ENCODE measurements at places on chromosomes 2 and 18.

GRCh38 chr2:28271919-28272250, 120.8 kb upstream of the FOSL2 start:
- no peaks in the 10 kb centered on the region for H3K36me3 ChIP-seq
- DNase-seq: no peak
- H3K4me3 ChIP-seq: no peak overlapping the region
- H3K27me3 ChIP-seq: no peaks in the 10 kb centered on the region
- H3K27ac ChIP-seq: peak overlapping the region; percentile 42

DNA sequence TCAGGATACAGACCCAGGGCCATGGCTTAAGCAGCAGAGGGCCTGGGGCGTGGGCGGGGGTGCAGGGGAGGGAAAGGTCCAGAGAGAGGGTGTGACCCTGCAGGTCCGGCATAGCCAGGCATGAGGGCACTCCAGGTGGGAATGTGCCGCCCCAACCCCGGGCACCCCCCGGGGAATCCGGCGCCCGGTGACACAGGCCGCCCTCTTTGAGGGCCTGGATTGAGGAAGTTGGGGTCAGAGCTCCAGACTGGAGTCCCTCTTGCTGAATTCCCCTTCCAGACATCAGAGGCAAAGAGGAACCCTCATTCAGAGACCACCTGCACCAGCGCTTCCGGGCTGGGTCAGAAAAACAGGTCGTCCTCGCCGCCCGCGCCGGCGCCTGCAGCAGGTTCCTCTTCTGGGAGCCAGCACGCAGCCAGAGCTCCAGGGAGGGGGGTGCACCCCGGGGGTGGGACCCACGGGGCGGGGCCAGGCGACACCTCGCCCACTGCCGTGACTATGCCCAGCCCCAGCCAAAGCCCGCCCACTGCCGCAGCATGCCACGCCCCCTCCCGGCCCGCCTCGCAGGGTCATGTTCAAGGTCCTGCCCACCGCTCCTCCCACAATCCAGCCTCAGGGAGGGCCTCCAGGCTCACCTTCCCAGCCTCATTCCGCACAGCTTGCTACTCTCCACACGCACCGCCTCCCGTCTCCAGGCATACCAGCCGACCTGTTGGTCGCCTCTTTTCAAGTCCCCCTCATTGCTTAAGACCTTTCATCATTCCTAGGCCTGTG, 98.3 kb upstream of the ID2 start:
- no peak overlapping the region for H3K27ac ChIP-seq
- H3K4me1 ChIP-seq: no peaks in the 10 kb centered on the region
- peak overlapping the region; percentile 9 for H3K4me3 ChIP-seq
- DNase-seq: peak; percentile 95

DNA sequence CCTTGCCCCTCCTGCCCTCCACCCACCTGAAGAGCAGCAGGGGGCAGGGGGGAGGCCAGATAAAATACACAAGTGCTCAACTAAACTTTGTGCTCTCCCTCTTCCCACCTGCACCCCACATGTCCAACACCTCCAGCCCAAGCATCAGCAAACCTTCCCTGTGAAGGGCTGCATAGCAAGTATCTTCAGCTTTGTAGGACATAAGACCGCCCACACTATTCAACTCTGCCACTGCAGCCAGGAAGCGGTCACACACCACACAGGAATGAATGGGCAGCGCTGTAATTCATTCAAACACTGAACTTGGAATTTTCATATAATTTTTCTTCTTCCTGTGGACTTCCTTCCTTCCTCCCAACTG, 27.5 kb downstream of the TFCP2L1 start:
- H3K27me3 ChIP-seq: no peaks in the 10 kb centered on the region
- no peak for DNase-seq
- no peak overlapping the region for H3K4me3 ChIP-seq
- peaks cover 25% of the 10 kb centered on the region for H3K4me1 ChIP-seq

DNA sequence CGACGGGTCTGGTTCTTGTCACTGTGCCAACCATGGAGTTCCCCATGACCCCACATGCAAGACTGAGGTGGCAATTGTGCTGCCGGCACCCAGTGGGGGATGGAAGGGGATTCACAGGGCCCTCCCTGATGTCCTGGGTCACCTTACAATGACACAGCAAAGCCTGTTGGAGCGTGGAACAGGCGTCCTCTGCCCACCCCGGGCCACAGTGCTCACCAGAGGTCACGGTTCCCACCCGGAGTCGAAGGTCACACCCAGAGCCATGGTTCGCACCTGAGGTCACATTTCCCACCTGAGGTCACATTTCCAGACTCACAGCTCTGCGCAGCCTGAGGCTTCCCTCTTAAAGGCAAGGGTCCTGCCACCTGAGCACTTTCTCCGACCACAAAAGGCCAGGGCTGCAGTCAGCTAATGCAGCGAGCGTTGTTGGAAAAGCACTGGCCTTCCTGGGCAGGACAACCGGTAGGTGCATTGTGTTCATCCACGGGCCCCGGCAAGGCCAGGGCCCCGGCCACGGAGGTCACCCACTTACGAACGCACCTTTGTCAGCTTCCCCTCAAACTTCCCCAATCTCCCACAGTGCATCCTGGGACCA, 24.0 kb downstream of the KIF1A start:
- no peaks in the 10 kb centered on the region for H3K36me3 ChIP-seq
- DNase-seq: no peak
- no peaks in the 10 kb centered on the region for H3K27me3 ChIP-seq
- no peak overlapping the region for H3K27ac ChIP-seq
- no peaks in the 10 kb centered on the region for H3K4me1 ChIP-seq
- no peak overlapping the region for H3K4me3 ChIP-seq

DNA sequence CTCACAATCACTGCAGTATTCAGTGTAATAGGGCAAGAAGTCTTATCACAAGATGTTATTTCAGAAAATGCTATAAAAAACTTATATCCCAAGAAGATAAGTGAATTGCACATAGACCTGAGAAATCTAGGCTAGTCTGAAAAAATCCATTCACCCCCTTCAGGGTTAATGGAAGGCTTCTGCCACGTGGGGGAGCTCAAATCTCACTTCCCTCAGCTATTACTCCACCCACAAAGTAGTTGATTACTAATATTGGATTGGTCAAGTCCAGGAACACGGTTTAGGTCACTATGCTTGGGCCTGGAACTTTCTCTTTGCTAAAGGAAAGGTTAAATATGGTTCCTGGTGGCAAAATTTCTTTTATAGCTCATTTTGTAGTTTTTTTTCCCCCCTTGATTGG, 51.2 kb upstream of the ADAM23 start:
- no peaks in the 10 kb centered on the region for H3K4me1 ChIP-seq
- no peaks in the 10 kb centered on the region for H3K36me3 ChIP-seq
- H3K27me3 ChIP-seq: no peaks in the 10 kb centered on the region
- no peak overlapping the region for H3K27ac ChIP-seq
- no peak for DNase-seq
- H3K4me3 ChIP-seq: no peak overlapping the region

Data from vagina (tissue), 2 donors.